Colonic mucosa (tissue), 4 donors: ENCODE measurements at places on chromosomes 5 and 9.

- no peak for DNase-seq
Observed at GRCh38 chr5:44536650-44537260, 147.5 kb upstream of the FGF10 start.

DNA sequence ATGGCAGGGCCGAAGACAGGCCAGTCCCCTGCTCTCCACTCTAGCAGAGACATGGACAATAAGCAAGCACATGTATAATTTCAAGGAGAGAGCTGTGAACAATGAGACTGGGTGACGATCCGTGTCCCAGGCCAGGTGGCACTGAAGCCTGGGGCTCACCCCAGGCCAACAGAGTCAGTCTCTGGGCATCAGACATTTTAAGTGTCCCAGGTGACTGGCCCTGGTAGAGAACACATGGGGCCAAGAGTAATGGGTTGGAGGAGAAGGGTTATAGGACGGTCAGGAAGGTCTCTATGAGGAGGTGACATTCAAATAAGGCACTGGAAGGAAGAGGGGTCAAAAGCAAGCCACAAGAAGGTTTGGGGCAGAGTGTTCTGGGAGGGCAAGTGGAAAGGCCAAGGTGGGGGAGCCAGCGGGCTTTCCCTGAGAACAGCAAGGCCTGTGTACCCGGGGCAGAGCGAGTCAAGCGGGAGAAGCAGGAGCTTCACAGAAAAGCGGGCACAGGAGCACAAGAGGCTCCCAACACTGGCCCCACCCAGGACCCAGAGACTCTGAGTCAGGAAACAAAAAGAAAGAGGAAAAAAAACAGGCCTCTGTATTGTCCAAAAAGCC, 1.1 kb upstream of the AKNA start:
- DNase-seq = no peak

DNA sequence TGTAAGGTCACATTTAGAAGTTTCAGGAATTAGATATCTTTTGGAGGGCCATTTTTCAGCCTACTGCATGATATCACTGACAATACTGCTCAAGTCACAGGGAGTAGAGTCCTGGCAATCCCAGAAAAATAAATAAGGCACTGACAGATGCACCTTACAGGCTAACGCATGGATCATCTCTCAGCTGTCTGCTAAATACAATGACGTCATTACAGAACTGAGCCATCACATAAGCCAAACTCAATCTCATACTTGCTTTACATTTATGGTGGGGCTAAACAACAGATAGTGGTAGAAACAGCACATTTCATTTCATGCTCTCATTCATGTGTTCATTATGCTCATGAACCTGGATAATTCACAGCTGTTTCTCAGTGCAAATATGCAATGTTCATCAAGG, 243.7 kb downstream of the SEMA5A start:
- DNase-seq = no peak

GRCh38 chr9:127724012-127724411, 8.1 kb downstream of the TTC16 start:
- peak; percentile 48 for DNase-seq

GRCh38 chr9:99178912-99179872, 42.5 kb downstream of the ALG2 start:
- no peak for DNase-seq

DNA sequence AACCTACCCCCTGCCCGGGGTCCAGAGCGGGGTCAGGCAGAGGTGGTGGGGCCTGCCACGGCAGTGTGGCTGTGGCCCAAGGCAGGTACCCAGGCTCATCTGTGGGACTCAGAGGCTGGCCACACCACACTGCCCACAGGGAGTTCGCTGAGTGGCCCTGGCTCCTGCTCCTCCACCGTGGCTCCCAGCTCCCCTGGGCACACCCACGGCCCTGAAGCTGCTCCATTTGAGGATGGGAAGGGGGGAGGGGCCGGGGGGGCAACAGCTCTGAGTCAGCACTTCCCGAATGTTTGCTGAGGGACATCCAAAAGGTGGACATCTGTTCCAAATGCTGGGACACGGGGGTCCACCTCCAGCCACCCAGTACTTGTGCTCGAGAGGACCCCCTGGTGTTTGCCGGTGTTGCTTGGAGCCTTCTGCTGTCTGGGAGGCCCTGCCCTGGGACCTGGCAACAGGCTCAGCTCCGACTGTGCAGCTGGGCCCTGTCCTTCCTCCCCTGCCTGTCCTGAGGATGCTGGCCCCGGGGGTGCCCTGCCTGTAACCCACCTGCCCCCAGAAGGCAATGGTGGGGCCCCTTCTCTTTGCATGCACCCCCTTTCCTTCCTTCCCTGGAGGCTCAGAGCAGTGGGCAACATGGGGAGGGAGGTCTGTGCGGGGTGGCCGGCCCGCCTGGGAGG, 2.5 kb upstream of the NRARP start:
- DNase-seq = peak; percentile 53

DNA sequence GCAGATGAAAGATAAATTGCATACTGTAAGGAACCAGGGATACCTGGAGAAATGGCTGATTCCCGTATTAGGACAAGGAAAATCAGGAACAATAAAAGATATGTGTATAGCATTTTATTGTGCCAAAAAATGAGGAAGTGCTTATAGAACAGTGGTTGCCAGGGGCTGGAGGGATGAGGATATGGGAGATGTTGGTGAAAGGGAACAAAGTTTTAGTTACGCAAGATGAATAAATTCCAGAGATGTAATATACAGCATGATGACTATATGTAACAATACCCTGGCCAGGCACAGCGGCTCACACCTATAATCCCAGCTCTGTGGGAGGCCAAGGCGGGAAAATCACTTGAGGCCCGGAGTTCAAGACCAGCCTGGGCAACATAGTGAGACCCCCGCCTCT, 101.8 kb downstream of the CDK5RAP2 start:
- DNase-seq = peak; percentile 32

GRCh38 chr5:73218552-73219171, 45.7 kb downstream of the TMEM174 start:
- DNase-seq = no peak

DNA sequence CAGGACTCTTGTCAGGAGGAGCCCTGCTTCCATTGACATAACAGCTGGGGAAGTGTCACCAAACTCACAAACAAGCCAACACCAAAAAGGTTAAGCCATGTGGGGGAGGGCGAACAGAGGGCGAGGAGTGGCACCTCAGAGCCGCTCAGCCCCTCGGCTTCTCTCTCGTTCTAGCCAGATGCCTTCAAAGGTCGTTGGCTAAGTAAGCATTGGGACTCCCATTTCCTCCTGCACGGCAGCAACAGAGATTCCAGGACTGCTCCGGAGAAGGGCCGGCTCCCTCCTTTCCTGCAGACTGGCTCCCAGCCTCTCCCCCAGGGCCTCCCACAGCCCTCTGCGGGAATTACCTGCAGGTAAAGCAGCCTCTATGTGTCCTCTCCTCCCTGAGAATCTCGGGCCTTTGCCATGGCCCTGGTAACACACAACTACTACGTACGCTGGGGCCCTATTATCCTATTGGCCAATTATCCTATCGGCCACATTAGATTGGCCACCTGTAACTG, 52.1 kb upstream of the RNU6ATAC start:
- no peak for DNase-seq

- peak; percentile 13 for DNase-seq
Observed at GRCh38 chr5:10334831-10335230, 18.7 kb upstream of the MARCHF6 start.

- DNase-seq = peak; percentile 46
Observed at GRCh38 chr9:136808075-136808805, 492 bp downstream of the RABL6 start.

- DNase-seq = no peak
Observed at GRCh38 chr5:36854402-36855140, 22.0 kb upstream of the NIPBL start.

- peak; percentile 70 for DNase-seq
Observed at GRCh38 chr9:37575921-37576721, at the start of gene FBXO10. Gene FBXO10, minus strand, starts transcription at chr9:37576380. Its CDS starts 34,612 bp downstream, at chr9:37541768.

DNA sequence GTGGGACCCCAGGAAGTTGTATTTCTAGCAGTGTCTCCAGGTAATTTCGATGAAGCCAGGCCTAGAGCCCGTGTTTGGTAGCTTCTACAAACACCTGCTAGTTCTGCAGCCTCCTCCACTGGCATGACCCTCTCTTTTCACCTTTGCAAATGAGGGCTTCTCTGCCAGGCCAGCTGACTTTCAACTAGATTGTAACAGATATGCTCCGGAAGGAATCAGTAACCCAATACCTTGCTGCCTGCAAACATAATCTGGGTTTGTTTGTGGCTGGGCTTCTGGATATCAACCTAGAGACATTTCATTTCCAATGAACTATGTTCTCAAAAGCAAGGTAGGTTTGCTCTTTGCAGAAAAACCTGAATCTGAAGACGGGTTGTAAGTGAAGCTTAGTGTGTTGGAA, 354.8 kb downstream of the DMRT2 start:
- no peak for DNase-seq

DNA sequence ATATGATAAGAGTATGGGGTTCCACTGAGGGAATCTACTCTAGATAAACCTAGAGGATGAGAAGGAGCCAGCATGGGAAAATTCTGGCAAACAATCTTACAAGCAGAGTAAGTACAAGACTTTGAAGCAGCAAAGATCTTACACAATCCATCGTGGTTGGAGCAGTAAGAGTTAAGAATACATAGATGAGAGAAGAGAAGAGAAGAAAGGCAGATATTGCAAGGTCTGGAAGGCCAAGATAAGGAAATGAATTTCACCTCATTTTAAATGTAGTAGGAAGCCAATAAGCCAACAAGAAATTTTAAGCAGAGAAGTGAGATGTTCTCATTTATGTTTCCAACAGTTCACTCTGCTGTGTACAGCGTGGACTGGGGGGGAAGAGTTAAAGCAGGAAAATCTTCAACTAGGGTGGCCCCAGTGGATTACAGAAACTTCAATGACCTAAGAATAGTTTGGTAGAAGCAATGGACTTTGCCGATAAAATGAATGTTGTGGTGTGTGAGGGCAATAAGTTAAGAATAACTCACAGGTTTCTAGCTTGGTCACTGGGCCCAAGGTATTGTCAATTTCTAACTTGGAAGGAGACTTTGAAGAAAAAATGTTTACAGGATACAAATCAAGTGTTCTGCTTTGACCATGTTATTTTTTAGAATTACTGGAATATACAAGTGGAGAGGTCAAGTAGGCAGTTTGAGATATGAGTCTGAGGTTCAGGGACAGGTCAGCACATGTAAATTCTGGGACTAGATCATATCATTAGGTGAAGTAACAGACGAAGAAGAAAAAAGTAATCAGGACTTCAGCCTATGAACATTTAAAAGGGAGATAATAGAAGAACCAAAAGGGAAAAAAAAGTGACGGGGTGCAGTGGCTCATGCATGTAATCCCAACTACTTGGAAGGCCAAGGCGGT, 12.1 kb upstream of the ISOC1 start:
- DNase-seq = no peak

DNA sequence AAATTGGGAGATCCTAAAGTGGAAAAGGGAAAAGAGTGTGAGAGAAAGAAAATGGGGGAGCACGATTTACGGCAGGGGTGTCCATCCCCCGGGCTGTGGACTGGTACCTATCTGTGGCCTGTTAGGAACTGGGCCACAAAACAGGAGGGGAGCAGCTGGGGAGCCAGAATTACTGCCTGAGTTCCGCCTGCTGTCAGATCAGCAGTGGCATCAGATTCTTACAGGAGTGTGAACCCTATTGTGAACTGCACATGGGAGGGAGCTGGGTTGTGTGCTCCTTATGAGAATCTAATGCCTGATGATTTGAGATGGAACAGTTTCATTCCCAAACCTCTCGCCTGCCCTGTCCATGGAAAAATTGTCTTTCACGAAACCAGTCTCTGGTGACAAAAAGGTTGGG, 108.3 kb upstream of the ADAMTSL1 start:
- no peak for DNase-seq

DNA sequence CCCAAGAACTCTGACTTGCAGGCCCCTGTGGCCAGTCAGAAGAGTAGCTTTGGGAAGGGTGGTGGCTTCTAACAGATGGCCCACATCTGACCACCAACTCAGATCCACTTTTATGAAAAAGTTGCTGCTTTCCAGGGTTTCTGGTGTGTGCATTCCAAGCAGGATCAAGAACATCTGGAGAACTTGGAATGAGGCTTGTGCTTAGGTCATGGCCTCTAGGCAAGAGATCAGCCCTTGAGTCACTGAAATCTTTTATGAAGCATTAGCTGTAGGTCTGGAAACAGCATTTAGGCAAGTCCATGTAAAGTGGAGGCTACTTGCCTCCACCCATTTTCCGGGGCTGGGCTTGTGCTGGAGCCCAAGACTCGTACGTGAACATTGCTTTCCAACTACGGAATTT, 433.3 kb downstream of the SH3GL2 start:
- DNase-seq = no peak

DNA sequence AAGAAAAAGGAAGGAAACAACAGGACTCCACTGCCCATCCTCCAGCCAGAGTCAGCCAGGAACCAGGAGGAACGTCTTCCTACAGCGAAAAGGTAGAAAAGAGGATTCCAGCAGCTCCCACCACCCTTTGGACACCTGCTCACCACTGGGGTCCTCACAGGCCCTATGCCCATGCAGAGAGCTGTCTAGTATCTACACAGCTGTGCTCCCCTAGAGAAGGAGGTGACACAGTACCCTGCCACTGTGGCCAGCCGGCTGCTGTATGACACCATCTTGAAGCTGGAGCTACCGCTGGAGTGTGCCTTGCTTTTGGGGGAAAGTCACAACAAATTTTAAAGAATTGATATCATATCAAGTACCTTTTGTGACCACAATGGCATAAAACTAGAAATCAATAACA, 92.6 kb downstream of the GTF3C4 start:
- DNase-seq = peak; percentile 4

- DNase-seq = no peak
Observed at GRCh38 chr9:5931657-5932056, 41.0 kb downstream of the MLANA start.
